ENCODE measurements at places on chromosomes 5 and 9.

- DNase-seq = peak; percentile 36
These were observed at the start of gene SNX24 for GRCh38 chr5:122845229-122846050. Gene SNX24 (plus strand): TSS chr5:122845613. CDS start chr5:122845634, 21 bp downstream.

- DNase-seq = no peak
These were observed 25.7 kb upstream of the BARHL1 start for GRCh38 chr9:132556714-132557113.

DNA sequence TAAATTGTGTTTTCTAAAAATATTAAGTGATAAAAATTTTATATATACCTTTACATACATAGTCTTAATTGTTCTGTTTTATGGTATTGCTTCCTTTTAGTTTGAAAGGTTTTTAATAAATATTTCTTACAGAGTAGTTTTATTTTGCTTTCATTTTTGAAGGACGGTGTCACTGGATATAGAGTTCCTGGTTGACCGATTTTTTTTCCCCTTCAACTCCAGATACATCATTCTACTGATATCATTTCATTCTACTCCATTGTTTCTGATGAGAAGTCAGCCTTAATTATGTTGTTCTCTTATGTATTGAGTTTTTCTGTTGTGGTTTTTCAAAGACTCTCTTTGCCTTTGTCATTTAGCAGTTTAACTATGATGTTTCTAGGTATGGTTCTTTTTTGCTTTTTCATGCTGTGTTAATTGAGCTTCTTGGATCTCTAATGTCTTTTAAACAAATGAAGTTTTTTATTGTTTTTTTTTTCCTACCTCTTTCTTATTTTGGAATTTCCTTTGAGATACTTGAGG is 30.4 kb downstream of the MTREX start:
- no peak for DNase-seq

- DNase-seq = no peak
These were observed 21.9 kb downstream of the DIAPH1 start for GRCh38 chr5:141596867-141597266.

DNA sequence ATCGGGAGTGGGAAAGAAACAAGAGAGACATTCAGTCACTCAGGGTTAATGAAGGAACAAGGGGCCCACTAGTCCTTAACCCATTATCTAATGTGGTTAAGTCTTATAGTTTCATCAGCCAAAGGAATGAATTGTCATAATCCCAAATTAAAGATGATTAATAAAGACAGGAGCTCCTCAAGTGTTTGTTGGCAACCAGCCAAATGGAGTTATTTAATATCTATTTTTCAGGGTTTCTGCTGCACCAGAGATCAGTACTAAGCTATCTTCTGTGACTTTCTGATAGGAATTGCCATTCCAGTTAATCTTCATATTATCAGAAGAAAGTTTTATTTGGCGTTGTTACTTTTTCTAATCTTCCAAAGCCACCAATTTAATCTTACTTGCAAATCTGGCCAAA is 34.0 kb upstream of the FCHO2 start:
- DNase-seq = no peak

DNA sequence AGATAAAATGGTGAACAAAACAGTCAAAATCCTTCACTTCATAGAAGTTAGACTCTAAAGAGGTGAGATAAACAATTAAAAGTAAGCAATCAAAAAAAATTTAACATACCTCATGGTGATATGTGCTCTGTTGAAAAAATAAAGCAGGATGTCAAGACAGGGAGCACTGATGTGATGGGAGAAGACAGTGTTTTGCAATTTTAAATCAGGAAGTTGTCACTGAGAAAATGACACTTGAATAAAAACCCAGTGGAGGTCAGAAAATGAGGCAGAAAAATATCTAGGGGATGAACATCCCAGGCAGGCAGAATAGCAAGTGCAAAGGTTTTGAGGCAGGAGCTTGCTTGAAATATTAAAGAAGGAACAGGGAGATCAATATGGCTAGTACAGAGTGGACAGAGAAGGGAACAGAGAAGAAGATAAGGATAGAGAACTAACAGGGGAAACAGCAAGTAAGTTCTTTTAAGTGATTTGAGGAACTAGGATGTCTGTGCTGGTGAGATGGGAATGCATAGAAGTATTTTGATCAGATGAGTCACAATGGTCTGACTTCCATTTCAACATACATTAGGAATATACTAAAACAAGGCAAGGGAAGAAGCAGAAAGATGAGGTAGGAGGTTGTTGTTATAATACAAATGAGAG is 130.4 kb downstream of the CHSY3 start:
- DNase-seq = no peak
